ENCODE measurements at places on chromosomes 13 and 19. TPM values are rescaled to one million over a fixed set of nuclear protein-coding genes. Genes with fewer than 3 reads are reported as not detected.

GRCh38 chr13:48975856-48976575, at the start of gene FNDC3A:
Gene FNDC3A, plus strand, starts transcription at chr13:48975912. Its CDS starts 30,279 bp downstream, at chr13:49006191.
- peak; percentile 96 for DNase-seq
- H3K4me1 ChIP-seq = peaks cover 5% of the 10 kb centered on the region
- peak within 1 kb of the TSS; percentile 99 for H3K27ac ChIP-seq
- no peaks in the 10 kb centered on the region for H3K36me3 ChIP-seq
- H3K4me3 ChIP-seq = peak within 1 kb of the TSS; percentile 87
- H3K27me3 ChIP-seq = no peaks in the 10 kb centered on the region

GRCh38 chr13:109150696-109151095, 521.3 kb downstream of the MYO16 start:
- DNase-seq = no peak
- H3K27ac ChIP-seq = no peak overlapping the region
- no peaks in the 10 kb centered on the region for H3K36me3 ChIP-seq

DNA sequence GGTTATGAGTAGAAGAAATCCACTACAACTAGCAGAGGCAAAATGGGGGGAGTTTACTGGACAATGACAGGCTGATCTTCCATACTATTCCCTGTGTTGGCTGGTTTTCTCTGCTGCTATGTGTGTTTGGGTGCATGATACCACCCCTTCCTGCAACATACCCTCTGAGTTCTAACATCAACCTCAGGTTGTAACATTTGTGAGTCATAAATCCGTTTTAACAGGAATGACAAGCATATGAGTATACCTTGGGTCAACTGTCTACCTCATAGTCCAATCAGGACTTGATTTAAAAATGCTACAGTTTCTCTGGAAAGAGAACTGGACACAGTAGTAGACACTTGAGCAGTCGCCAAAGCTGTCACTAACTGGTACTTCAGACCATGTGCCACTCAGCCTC, 422.9 kb downstream of the KCTD12 start:
- H3K4me3 ChIP-seq = no peak overlapping the region
- no peaks in the 10 kb centered on the region for H3K4me1 ChIP-seq

- no peaks in the 10 kb centered on the region for H3K36me3 ChIP-seq
- H3K27ac ChIP-seq = no peak overlapping the region
- H3K4me3 ChIP-seq = no peak overlapping the region
These were observed 25.7 kb upstream of the UBE2L5 start for GRCh38 chr13:30396434-30397075.

- peaks cover 90% of the 10 kb centered on the region for H3K36me3 ChIP-seq
- H3K27ac ChIP-seq = no peak overlapping the region
- peak; percentile 36 for DNase-seq
- no peak overlapping the region for H3K4me3 ChIP-seq
These were observed 9.0 kb upstream of the MYDGF start for GRCh38 chr19:4678881-4679790.

- no peaks in the 10 kb centered on the region for H3K36me3 ChIP-seq
- no peaks in the 10 kb centered on the region for H3K27me3 ChIP-seq
- DNase-seq = no peak
- no peak overlapping the region for H3K4me3 ChIP-seq
- no peak overlapping the region for H3K27ac ChIP-seq
These were observed 43.2 kb downstream of the SUGT1 start for GRCh38 chr13:52695856-52696255.

GRCh38 chr13:30163441-30163840, 143.9 kb downstream of the KATNAL1 start:
- no peak overlapping the region for H3K27ac ChIP-seq
- H3K4me3 ChIP-seq = no peak overlapping the region
- no peaks in the 10 kb centered on the region for H3K27me3 ChIP-seq
- H3K36me3 ChIP-seq = no peaks in the 10 kb centered on the region

DNA sequence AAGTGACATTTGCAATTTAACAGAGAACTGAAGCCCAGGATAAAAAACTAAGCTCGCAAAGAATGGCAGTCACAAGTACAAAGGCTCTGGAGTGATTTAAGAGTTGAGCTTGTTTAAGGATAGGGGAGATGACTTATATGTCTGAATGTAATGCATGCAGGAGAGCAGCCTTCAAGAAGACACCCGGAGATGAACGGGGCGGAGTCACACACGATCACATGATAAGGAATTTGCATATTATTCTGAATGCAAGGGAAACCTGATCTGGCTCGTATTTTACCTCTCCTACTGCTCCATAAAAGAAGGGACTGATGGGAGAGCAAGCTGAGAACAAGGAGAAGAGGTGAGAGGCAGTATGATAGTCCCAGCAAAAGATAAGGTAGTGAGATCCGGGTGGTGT, 12.9 kb downstream of the TBC1D4 start:
- H3K27me3 ChIP-seq = no peaks in the 10 kb centered on the region
- H3K36me3 ChIP-seq = no peaks in the 10 kb centered on the region
- H3K27ac ChIP-seq = no peak overlapping the region
- DNase-seq = no peak
- H3K4me1 ChIP-seq = no peaks in the 10 kb centered on the region

DNA sequence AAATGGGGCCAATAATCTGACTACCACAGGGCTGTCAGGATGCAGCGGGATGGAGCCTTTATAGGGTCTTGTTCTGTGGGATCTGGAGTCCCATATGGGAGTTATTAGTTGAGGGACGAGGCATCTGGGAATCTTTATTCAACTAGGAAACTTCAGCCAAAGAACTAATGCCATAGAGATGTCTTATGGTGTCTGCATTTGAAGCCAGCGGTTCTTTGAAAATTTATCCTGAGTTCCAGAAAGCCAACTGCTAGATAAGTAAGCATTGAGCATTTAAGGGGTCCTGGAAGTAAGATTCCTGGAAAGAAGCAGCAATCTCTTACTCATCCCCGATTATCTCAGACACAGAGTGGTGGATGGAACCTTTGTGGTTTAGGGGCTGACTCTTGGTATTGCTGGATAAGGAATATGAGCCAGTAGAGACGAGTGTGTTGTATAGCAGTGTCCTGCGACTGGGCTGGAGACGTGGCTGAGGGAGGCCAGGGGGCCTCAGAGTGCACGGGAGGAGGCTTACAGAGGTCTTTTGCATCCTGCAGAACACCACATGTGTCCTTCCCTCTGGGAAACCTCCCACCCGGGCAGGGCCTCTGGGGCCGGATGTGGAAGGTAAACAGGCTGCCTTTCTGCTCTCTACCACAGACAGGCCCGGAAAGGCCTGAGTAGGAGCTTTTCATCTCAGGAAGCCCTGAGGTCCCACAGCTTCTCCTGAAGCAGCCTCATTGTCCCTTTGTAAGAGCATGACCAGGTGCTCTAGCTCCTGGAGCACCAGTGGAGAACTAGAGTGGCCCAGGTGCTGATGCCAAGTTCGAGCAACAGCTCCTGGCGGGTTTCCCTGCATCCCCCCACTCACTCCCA, 28.8 kb downstream of the ACTN4 start:
- H3K27ac ChIP-seq = peak overlapping the region; percentile 62
- peaks cover 8% of the 10 kb centered on the region for H3K36me3 ChIP-seq
- no peak for DNase-seq
- H3K4me3 ChIP-seq = no peak overlapping the region
- H3K4me1 ChIP-seq = peaks cover 25% of the 10 kb centered on the region

DNA sequence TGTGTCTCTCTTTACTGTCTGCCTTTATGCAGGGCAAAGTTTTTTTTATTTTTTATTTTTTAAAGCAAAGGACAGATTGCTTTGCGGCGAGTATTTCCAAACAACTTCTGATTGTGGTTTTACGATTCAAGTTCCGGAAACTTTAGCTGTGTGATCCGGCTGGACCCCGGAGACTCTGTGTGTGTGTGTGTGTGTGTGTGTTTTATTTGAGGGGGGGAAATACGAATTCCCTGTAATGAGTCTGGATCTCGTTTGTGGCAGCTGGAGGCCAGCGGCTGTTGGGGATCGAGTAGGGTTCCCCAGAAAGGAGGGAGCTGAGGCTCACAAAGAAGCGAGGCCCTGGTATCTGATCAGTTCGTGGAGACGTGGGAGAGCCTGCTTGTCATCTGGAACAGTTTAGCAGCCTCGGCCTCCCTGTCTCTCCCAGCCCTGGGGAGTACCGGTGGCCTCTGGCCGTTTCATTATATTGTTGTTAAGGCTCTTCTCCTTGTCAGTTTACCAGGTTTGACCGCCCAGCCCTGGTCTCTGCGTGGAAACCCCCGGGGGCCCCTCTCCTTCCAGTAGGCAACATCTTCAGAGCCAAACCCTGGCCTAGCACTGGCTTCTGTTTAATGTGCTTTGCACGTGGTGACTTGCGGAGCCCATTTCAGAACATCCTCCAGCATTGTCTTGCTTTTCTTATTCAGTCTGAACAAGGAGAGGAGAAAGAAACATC, 1.3 kb downstream of the FARP1 start:
- H3K4me1 ChIP-seq = peaks cover 27% of the 10 kb centered on the region
- peak overlapping the region; percentile 60 for H3K4me3 ChIP-seq
- H3K27me3 ChIP-seq = peaks cover 3% of the 10 kb centered on the region
- no peak for DNase-seq
- H3K36me3 ChIP-seq = peaks cover 5% of the 10 kb centered on the region

DNA sequence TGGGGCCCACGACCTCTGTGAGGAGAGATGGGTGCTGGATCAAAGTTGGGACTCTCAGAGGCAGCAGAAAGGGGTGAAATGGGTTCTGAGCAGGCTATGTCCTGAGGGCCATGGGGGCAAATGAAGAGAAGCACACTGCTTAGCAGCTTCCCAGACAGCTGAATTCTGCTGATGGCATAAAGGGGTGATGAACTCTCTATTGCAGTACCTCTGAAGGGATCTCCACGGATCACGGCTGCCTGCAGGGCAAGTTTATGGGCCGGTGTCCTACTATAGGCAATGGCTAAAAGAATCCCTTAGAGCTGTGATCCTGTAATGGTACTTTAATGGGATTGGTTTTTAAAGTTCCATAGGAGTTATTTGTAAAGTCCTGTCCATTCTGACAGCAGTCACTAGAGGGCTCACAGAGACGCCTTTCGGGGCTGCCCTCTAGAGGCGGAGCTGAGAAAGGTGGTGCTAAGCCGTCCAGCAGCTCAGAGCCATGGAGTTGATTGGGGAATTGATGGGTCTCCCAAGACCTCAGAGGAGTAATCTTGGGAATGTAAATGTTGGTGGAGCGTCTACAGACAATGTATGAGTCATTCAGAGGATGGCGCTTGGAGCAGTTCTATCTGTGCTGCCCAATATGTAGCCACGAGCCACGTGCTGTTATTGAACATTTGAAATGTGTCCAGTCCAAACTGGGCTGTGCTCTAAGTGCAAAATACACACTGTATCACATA, 287.3 kb downstream of the COG6 start:
- H3K36me3 ChIP-seq = no peaks in the 10 kb centered on the region
- peak; percentile 41 for DNase-seq
- H3K27ac ChIP-seq = no peak overlapping the region
- peaks cover 5% of the 10 kb centered on the region for H3K4me1 ChIP-seq

DNA sequence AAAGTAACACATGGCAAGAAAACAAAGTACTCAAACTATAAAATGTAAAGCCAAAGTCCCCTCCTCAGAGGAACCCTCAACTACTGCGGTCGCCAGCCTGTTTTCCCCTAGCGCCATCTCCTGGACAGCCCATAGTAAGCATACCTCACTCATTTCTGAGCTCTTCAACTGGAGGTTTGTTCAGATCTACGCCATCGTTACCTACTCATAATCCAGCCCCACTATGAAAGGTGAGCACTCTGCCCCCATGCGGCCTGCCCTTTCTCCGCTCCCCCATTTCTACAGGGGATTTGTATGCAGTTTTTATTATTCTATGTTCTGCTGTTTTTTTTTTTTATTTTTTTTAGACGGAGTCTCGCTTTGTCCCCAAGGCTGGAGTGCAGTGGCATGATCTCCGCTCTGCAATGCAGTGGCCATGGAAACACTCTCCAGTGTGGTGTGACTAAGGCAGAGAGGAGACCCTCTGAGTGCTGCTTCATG, 26.2 kb downstream of the OPA3 start:
- no peaks in the 10 kb centered on the region for H3K27me3 ChIP-seq
- no peak overlapping the region for H3K27ac ChIP-seq
- H3K36me3 ChIP-seq = peaks cover 10% of the 10 kb centered on the region
- H3K4me1 ChIP-seq = no peaks in the 10 kb centered on the region
- DNase-seq = peak; percentile 44

DNA sequence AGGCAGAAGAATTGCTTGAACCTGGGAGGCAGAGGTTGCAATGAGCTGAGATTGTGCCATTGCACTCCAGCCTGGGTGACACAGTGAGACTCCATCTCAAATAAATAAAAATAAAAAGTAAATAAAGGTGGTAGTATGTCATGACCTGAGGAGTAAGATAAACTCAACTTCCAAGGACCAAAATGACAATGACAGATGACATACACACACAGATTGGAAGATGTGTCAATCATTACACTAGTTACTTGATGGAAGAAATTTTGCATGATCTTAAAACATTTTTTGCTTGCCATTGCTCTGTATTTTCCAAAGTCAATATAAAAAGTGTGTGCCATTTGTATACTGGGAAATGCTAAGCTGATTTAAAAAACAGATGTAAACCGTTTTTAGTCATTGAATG, 4.1 kb downstream of the SLC46A3 start:
- no peak overlapping the region for H3K4me3 ChIP-seq
- no peak overlapping the region for H3K27ac ChIP-seq
- no peak for DNase-seq
- H3K4me1 ChIP-seq = peaks cover 4% of the 10 kb centered on the region

- H3K36me3 ChIP-seq = no peaks in the 10 kb centered on the region
- H3K4me3 ChIP-seq = no peak overlapping the region
- H3K27ac ChIP-seq = no peak overlapping the region
- no peak for DNase-seq
- H3K4me1 ChIP-seq = no peaks in the 10 kb centered on the region
- H3K27me3 ChIP-seq = no peaks in the 10 kb centered on the region
These were observed 19.2 kb downstream of the C13orf42 start for GRCh38 chr13:51091839-51092238.

- no peak overlapping the region for H3K4me3 ChIP-seq
- H3K4me1 ChIP-seq = no peaks in the 10 kb centered on the region
- H3K36me3 ChIP-seq = no peaks in the 10 kb centered on the region
- no peak for DNase-seq
- no peaks in the 10 kb centered on the region for H3K27me3 ChIP-seq
These were observed 508.4 kb upstream of the MIR17HG start for GRCh38 chr13:90839061-90839460.

DNA sequence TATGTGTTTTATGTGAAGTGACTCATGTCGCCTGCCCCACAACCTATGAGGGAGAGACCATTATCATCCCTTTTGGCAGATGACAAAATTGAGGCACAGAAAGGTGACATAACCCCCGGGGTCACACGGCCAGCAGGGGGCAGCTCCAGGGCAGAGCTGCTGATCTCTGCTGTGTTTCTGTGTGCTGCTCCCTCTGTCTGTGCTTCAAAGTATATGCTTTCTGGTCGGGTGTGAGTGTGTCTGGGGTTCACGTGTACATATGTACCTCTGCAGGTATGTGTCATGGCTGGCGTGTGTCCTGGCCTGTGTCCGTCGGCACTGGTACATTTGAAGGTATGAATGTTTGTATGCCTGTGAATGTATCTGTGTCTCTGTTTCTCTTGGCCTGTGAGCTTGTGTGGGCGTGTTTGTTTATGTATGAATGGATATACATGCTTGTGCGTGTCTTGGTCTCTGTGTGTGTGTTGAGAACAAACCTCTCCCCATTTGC, 7.1 kb downstream of the LIPE start:
- H3K36me3 ChIP-seq = peaks cover 22% of the 10 kb centered on the region
- H3K27ac ChIP-seq = no peak overlapping the region
- no peak overlapping the region for H3K4me3 ChIP-seq

GRCh38 chr13:111175935-111176334, 60.8 kb downstream of the ARHGEF7 start:
- H3K4me1 ChIP-seq = peaks cover 39% of the 10 kb centered on the region
- no peak for DNase-seq
- H3K27ac ChIP-seq = no peak overlapping the region
- no peaks in the 10 kb centered on the region for H3K27me3 ChIP-seq

The ZNF442 gene
- total RNA-seq = 13.2 TPM

The GPR42 gene
- total RNA-seq = not detected

The B3GNT3 gene
- total RNA-seq = not detected

The ZBTB45 gene
- total RNA-seq = 4.4 TPM

The PCP2 gene
- not detected for total RNA-seq

The NLRP12 gene
- total RNA-seq = 0.99 TPM

The CASP14 gene
- total RNA-seq = not detected

The ZNF534 gene
- 0.40 TPM for total RNA-seq

The ATXN8OS gene
- 1.5 TPM for total RNA-seq

The STAP2 gene
- total RNA-seq = 3.2 TPM

All from spinal cord (tissue), 10 donors.